Suppressor macrophage treated with lipopolysaccharide for 1 hour (primary cell): ENCODE measurements at places on chromosomes 3 and 15.

GRCh38 chr3:193124861-193125260 lies 116.2 kb upstream of the PLAAT1 start:
- DNase-seq: no peak

GRCh38 chr3:166721466-166721865 lies 658.6 kb downstream of the ZBBX start:
- DNase-seq: no peak

GRCh38 chr3:74048699-74049098 lies 424.0 kb upstream of the PDZRN3 start:
- no peak for DNase-seq

- no peak for DNase-seq
Observed at GRCh38 chr15:91887921-91888373, 34.4 kb downstream of the SLCO3A1 start.

GRCh38 chr3:194231929-194232832 lies 96.2 kb downstream of the HES1 start:
- DNase-seq: no peak

GRCh38 chr3:16142350-16143025 lies 32.0 kb upstream of the GALNT15 start:
- no peak for DNase-seq

- no peak for DNase-seq
Observed at GRCh38 chr3:23811185-23811527, 5.4 kb downstream of the UBE2E1 start.

DNA sequence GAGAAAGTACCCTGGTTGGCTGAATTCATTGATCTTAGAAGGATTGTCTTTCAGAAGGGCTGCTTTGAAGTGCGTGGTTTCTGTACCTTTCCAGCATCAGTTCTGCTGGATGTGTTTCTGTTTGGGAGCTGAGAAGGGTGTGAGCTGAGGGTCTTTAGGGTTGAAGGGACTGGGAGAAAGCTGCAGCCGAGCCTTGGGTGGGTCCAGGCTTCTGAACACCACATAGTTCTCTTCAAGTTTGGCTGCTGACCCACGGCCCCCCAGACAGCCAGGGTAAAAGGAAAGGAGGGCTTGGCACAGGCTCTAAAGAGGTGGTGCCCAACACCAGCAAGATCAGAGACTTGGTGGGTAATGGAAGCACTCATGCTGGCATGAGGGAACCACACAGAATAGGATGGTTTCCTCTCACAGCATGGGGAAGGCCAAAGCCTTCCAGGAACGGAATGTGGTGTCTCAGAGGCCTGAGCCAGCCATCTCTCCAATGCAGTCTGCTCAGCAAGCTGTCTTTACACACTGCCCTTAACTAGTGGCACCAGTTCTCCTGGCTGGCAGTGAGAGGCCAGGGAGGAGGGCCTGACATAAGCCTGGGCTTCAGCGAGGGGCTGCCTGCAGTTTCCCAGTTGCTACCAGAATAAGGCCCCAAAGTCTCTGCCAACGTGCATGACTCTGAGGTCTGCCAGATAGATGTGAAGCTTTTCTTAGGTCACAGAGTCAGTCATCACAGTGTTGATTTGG lies 239.0 kb upstream of the TRIM42 start:
- DNase-seq: no peak

- no peak for DNase-seq
Observed at GRCh38 chr3:156865732-156866131, 39.6 kb downstream of the LEKR1 start.

- DNase-seq: no peak
Observed at GRCh38 chr3:152241142-152242017, 27.3 kb upstream of the MBNL1 start.

- DNase-seq: no peak
Observed at GRCh38 chr15:44193651-44194322, 1.3 kb downstream of the FRMD5 start.

DNA sequence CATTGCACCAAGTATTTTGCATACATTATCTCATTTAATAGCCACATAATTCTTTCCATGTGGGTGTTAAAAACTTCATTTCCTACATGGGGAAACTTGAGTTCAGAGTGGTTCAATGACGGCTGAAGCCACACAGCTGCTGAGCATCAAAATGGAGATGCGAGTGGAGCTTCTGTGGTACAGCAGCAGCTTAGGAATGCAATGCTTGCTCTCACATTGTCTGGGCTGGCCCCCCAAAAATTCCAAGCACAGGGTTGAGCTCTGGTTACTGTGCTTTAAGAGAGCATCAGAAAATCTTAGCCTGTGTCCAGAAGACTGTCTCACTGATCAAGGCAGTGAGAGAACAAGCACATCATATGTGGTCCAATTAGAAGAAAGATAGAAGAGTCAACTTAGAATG lies 57.4 kb upstream of the GADL1 start:
- no peak for DNase-seq

GRCh38 chr3:61650276-61650675 lies 88.9 kb downstream of the PTPRG start:
- no peak for DNase-seq

- DNase-seq: peak; percentile 82
Observed at GRCh38 chr3:32510075-32510724, 7.5 kb upstream of the CMTM6 start.

DNA sequence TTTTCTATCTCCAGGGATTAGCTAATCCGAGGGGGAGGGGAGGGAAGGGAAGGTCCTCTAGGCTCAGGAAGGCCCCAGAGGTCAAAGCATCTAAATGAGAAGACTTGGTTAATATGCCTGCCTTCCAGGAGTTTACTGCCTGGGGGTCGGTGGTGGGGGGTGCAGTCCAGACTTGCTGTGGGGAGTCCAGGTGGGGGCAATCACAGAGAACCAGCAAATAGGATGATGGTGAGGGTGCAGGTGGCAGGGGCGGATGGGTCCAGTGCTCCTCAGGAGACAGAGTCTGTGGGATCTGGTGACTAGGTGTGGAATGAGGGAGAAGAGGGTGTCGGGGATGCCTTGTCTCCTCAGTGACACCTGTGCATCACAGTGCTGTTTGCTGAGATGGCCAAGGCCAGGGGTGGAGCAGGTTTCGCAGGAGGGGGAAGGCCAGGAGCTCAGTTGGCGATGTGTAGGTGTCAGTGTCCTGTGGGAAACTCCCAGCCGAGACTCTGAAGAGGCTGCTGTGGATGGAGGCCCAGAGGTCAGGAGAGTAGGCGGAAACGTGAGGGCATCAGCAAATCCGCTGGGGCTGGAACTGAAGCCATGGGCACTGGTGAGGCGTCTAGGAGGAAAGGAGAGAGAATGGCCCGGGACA lies 8.1 kb downstream of the CFAP100 start:
- DNase-seq: no peak
